Tracheal epithelial cell (primary cell): ENCODE measurements at places on chromosomes 1 and 21. TPM values are rescaled to one million over a fixed set of nuclear protein-coding genes. Genes with fewer than 3 reads are reported as not detected.

DCDC2B gene
- under 0.01 TPM in 1 of 2 replicates, not detected in the other for total RNA-seq

VSIG8 gene
- total RNA-seq = under 0.01 TPM in 1 of 2 replicates, not detected in the other

KRTAP21-2 gene
- not detected in 2 replicates for total RNA-seq

NFASC gene
- total RNA-seq = 0.85 and 0.96 TPM in 2 replicates

KMO gene
- 1.2 TPM in 1 of 2 replicates, not detected in the other for total RNA-seq

TAL1 gene
- under 0.01 TPM in 1 of 2 replicates, not detected in the other for total RNA-seq

PTAFR gene
- 7.5 and 8.7 TPM in 2 replicates for total RNA-seq

NOTCH2NLA gene
- 47.0 and 51.2 TPM in 2 replicates for total RNA-seq

HES3 gene
- not detected in 2 replicates for total RNA-seq

TPM3 gene
- total RNA-seq = 196 and 436 TPM in 2 replicates

ACTL8 gene
- not detected in 2 replicates for total RNA-seq

SPRR1B gene
- 14.7 and 15.3 TPM in 2 replicates for total RNA-seq

RYR2 gene
- total RNA-seq = not detected in 2 replicates

OR6N2 gene
- total RNA-seq = not detected in 2 replicates

APCS gene
- total RNA-seq = not detected in 2 replicates

GPATCH4 gene
- total RNA-seq = 14.5 and 14.7 TPM in 2 replicates

KRTAP19-3 gene
- not detected in 2 replicates for total RNA-seq
